CD4-positive, alpha-beta T cell treated with Interferon alpha-2 for 1 hour (primary cell): ENCODE measurements at places on chromosomes 5 and 9.

GRCh38 chr9:16445141-16445920 is 425.1 kb downstream of the BNC2 start:
- DNase-seq = no peak

DNA sequence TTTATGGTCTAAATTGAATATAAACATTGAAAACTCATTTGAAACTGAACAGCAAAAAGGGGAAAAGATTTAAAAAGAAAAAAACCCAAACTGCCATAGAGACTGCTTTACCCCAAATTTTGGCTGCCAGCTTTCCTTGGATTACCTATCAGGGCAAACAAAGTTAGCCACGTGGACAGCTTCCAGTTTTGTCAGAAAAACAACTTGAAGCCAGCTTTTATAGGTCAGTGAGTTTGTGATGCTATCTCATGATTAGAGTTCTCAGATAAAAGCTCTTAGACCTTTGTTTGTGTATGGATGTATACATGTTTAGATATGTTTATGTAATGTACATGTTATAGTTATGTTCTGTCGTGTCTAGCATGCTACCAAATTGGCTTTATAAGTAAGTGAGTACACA is 16.1 kb downstream of the FBP2 start:
- no peak for DNase-seq

DNA sequence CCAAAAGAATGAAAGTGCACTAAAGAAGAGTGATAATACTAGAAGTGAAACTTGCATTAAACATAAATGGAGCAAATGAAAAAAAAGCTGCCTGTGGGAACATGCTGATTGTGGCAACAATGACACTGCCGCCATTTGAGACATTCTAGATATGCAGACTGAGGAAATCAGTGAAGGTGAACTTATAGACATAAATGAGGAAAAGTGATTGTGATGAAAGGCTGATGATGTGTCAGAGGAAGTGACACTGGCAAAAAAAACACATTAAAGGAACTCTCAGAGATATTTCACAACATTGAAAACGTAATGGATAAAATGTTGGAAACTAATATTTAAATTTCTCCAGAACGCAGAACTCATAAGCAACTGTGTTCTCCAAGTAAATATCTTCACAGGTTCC is 1.2 kb downstream of the ERCC8 start:
- no peak for DNase-seq

GRCh38 chr5:134874831-134875655 is 872 bp downstream of the TXNDC15 start:
- peak; percentile 30 for DNase-seq

DNA sequence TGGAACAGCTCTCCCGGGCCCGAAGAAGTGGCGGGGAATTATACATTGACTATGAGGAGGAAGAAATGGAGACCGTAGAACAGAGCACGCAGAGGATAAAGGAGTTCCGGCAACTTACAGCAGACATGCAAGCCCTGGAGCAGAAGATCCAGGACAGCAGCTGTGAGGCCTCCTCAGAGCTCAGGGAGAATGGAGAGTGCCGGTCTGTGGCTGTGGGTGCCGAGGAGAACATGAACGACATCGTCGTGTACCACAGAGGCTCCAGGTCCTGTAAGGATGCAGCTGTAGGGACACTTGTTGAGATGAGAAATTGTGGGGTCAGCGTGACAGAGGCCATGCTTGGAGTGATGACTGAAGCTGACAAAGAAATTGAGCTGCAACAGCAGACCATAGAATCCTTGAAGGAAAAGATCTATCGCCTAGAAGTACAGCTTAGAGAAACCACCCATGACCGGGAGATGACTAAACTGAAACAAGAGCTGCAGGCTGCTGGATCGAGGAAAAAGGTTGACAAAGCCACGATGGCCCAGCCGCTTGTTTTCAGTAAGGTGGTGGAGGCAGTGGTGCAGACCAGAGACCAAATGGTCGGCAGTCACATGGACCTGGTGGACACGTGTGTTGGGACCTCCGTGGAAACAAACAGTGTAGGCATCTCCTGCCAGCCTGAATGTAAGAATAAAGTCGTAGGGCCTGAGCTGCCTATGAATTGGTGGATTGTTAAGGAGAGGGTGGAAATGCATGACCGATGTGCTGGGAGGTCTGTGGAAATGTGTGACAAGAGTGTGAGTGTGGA is 129.5 kb upstream of the DMRT1 start:
- DNase-seq = no peak
